ENCODE measurements at places on chromosomes 12 and 14.

DNA sequence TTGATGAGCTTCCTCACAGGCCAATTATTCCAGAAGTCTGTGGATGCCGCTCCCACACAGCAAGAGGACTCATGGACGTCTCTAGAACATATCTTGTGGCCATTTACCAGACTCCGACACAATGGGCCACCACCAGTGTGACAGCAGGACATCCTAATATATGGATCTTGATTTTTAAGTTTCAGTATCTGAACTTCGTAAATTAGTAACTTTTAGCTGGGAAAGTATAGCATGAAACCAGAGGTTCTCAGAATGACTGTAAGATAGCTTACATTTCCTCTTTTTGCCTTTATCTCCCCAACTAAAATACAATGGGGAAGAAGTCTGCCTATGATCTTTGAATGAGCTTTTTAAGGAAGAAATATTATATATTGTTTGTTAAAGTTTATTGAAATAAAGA is 87.0 kb downstream of the DNAI7 start:
- no peak for DNase-seq

DNA sequence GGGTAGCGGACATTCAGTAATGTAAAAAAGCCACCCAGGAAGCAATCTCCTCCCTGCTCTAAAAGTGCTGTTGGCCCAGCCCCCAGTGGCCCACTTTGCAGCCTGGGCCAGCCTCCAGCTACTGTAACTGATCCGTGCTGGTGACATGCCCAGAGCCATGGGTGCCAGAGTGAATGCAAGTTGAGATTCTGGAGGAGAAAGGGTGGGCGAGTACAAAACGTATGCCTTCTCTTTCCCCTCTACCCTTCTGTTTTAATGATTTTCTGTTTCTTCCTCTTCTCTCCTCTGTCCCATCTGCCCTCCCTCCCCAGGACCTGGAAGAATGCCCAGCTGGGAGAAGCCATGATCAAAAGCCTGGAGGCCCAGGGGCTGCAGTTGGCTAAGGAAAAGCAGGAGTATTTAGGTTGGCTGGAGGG is 16.9 kb downstream of the PLEKHD1 start:
- no peak for DNase-seq

GRCh38 chr14:41986700-41987099 is 380.0 kb downstream of the LRFN5 start:
- no peak for DNase-seq

DNA sequence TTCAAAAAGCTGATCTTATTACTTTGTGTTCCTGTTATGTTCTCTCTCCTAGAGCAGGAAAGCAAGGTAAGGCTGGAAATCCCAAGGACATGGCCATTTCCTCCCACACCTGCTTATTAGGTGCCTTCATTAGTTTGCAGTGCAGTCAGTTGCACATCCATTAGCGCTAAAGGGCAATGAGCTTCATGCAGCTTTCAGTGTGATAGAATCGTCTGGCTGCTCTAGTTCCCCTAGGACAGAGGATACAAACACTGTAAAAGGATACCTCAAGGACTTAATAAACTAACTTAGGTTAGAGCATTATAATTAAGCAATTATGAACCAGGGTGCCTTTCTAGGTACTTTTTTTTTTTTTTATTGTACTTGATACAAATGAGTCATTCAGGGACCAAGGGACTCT is 21.1 kb downstream of the TMEM117 start:
- DNase-seq, result no peak

- DNase-seq, result no peak
These were observed 277.9 kb upstream of the E2F7 start for GRCh38 chr12:77343291-77343690.

DNA sequence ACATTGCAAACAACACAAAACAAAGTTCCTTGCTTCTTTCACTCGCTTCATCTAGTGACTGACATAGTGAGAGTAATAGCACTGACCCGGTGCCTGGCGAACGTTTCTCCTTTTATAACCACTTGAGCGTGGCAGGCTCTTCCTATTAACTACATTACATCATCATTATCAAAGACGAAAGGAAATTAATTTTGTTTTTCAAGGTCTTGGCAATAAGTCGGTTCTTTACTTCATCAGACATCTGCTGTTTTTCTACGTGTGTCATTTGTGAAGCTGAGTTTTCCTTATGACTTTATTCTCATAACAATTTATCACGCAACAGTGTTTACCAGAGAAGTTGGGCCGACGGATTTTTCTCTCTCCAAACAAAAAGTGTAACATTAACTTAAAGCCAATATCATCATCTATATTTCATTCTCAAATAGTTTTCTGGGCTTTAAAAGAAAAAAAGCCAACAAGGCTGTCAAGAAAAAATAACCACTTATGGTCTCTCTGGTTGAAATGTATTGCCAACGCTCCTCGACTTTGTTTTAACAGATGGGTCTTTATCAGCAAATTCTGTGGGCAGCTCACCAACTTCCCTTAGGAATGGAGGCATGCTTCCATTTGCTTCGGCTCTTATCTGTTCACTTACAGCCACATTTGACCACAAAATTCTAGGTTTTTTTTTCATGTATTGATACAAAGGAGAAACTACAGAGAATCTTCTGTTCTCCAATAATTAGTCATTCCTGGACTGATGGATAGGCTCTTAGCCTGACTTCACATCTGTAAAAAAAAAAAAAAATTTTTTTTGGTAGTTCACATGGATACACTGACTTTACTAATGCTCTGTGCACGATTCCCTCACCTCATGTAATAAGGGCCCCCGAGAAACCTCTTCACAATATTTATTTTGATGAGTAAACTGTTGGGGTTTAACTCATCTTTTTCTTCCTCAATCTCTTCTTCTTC is 97.1 kb upstream of the CDKN3 start:
- DNase-seq, result no peak

DNA sequence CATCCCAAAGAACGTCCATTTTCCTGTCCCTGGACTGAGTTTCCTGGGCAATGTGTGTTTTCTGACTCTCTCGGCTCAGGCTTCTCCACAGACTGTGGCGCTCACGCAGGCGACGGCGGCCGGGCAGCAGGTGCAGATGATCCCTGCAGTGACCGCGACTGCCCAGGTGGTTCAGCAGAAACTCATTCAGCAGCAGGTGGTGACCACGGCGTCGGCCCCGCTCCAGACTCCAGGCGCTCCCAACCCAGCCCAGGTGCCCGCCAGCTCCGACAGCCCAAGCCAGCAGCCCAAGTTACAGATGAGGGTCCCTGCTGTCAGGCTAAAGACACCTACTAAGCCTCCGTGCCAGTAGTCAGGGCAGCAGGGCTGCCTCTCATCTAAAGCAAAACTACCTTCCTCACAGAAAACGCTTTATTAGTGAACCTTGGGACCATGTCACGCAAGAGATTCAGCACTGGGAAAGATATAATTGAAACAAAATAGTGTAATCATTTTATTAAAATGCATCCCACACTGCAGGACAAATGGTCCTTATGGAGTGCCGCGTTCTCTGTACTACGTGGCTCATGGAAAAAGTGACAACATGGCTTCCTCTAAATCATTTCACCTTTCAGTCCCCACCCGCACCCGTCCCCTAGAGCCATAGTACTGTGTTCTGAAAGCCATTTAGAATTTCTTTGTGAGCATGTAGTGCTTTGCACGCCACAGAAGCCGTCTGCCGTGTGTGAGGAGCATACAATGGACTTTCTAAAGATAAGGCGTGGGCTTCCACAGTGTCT is 66.6 kb downstream of the DDX51 start:
- DNase-seq, result no peak
